ENCODE measurements at places on chromosomes 6 and 20.

DNA sequence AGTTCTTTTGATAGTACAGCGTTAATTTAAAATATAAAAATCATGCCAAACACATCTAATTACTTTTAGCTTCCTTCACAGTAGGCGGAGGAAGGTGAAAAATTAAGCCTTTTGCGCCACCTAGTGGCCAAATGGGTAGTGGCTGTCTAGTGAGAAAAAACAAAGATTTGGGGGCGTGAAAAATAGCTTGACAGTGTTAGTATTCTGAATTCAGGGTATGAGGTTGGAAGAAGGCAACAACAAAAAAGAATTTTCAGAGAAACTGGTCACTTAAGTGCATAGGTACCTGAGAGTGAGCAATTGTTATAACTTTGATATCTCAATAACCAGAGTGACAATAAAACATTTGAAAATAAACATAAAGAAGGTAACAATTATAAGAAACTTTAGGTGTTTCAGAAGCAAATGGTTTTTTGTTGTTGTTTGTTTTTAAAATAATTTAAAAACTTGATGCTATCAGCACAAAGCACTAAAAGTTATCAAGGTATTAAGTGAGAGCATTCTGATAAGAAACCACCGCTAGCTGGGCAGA lies 14.3 kb downstream of the PSMB9 start:
- DNase-seq = peak; percentile 63

DNA sequence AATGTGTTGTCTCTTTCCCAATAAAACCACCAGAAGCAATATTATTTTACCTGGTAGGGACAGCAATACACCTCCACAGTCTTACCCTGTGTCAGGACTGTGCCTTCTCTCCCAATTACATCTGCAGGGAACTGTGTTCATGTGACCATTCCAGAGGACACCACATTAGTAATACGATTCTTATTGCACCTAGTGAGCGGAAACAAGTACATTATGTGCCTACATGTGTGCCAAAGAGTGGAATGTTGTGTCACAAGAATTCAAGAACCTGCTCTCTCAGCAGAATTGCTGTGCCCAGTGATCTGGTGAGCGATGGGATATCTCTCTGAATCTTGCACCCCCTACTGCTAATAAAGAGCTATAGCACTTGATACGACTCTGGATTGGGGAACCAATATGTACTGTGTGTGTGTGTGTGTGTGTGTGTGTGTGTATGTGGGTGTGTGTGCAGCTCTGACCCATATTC lies 57.4 kb upstream of the FOXC1 start:
- no peak for DNase-seq

DNA sequence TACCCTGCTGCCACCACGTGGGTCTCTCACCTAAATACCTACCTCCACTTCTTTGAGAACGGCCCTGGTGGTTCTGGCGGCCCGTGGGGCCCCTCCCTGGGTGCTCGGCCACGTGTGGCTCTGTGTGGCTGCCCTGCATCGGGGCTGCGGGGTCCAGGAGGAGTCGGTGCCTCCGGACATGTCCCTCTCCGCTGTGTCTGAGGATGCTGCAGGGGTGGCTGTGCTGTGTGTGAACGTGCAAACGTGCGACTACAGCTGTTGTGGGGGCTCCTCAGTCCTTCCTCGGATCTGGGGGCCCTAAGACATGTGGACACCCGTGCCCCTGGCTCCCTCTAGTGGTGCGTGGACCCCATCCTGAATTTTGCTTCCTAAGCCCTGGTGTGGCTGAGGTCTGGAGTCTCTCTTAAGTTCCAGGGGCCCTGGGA lies 691.8 kb downstream of the QKI start:
- peak; percentile 69 for DNase-seq

DNA sequence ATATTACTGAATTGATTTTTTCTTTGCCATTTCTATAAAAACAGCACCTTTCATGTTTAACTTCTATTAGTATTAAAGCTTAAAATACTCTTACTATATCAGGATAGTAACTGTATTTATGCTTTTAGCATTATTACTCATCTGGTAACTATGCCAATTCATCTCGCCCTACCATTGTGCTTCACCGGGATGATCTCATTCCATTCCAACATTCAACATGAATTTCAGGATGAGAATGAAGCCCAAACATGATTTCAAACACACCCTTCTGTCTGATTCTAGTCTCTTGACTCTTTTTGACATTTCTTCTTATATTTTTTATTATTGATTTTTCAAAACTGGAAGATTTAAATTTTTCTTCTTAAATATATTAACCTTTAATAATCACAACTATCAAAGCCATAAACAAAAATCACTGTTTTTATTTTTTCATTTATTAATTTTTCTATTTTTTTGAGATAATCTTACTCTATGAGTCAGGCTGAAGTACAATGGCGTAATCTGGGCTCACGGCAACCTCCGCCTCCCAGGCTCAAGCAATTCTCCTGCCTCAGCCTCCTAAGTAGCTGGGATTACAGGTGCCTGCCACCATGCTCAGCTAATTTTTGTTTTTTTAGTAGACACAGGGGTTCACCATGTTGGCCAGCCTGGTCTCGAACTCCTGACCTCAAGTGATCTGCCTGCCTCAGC lies 46.7 kb downstream of the GJA1 start:
- no peak for DNase-seq

GRCh38 chr6:120378582-120379220 lies 955.6 kb downstream of the TBC1D32 start:
- no peak for DNase-seq
